ENCODE measurements at places on chromosomes 5 and 9.

- no peak for DNase-seq
These were observed 18.1 kb upstream of the FTMT start for GRCh38 chr5:121833617-121834016.

- DNase-seq: no peak
These were observed 59.6 kb downstream of the RICTOR start for GRCh38 chr5:39014561-39014960.

- no peak for DNase-seq
These were observed 183.8 kb upstream of the PDE4D start for GRCh38 chr5:60077292-60077691.

DNA sequence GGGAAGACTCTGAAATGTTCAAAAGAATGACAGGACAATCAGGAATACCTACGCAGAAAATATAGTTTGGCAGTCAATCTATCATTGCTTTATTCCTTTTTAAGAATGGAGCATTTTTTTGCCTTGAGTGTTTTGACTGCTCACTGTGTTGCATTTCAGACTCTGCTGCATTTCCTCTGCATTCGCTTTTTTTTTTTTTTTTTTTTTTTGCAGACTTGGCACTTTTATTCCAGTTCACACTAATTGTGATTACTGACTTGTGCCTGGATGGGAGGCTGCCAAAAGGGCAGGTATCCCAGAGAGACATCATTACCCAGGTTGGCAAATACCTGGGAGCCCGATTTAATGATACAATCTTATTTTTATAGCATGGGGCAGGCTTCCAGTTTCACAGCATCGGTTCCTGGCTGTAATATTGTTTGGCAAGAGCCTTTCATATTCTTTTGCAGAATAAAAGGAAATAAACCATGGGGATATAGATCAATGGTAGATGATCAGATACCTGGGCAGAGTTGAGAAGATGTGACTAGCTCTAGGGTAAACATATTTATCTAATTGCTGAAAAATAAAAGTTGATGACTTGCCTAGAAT is 1132.6 kb downstream of the MAT2B start:
- DNase-seq: no peak

DNA sequence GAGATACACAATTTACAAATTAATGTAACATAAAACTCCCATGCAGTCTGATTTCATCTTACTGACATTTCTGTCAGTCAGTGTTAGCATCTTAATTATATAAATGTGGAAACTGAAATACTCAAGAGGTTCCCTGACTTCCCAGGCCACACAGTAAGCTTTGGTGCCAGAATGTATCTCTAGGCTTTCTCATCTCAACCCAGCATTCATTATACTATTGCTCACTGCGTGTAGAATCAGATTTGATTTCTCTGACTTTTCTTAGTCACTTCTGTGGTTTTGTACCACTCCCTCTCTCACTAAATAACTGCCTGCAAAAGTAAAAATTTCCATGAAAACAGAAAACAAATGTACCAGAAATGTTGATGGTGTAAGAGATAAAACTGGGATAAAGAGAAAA is 31.7 kb upstream of the CDKN2B start:
- DNase-seq: no peak

GRCh38 chr5:31537851-31538250 is 5.8 kb downstream of the C5orf22 start:
- DNase-seq: no peak

DNA sequence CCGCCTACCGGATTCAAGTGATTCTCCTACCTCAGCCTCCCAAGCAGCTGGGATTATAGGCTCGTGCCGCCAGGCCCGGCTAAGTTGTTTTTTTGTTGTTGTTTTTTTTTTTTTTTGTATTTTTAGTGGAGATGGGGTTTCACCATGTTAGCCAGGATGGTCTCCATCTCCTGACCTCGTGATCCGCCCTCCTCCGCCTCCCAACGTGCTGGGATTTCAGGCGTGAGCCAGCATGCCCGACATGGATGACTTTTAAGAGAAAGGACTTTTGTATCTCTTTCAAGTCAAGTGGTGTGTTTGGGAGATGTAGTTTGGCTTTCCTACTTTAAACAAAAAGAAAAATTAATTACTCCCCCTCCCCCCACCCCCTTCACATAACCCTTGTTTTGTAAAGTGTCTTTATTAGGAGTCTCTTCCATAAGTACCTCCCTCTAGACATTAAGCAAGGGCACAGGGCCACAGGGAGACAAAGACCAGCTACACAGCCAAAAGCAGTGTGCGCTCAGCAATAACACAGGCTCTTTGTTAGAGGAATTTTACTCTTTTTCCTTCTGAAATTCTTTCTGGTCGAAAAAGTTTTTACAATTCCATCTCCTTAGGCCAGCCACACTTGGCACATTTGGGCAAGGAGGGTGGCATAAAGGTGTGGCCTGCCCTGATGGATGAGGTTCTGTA is 31.2 kb downstream of the JAKMIP2 start:
- DNase-seq: no peak

DNA sequence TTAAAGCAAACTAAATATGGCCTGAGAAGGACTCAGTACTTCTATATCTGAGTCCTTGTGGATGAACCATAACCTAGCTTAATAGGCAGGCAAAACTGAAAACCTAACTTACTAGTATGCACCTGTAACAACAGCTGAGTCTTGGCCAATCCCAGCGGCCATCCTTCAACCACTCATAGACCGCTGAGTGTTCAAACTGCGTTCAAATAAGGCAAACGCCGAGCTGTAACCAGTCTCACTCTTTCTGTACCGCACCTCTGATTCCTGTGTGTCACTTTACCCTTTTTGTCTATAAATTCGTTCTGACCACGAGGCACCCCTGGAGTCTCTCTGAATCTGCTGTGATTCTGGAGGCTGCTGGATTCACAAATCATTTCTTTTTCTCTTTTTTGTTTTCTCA is 170.5 kb downstream of the COL23A1 start:
- DNase-seq: no peak

- DNase-seq: no peak
These were observed 135.4 kb upstream of the CKMT2 start for GRCh38 chr5:81097713-81098112.

DNA sequence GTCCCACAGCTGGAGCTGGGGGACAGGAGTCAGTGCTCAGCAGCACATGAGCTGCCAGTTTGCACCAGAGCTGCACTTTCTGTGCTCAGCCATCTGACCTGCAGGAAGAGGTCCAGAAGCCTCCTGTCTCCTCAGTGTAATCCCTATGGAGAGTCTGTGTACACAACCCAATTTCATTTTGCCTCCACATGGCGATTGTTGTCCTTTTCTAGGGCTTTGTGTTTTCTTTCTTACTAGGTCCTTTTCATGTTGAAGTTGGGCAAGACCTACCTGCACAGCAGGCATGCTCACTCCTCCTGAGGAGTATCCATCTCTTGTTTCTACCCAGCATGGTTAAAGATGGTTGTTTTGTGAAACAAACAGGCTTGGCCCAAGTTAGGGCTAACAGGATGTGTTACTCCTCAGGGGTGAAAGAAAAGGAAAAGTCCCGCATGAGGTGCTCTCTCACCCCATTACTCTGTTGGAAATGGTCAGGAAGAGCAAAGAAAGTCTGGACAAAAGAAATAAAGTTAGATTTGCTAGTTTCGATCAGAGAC is 273.0 kb downstream of the TMEM167A start:
- no peak for DNase-seq

DNA sequence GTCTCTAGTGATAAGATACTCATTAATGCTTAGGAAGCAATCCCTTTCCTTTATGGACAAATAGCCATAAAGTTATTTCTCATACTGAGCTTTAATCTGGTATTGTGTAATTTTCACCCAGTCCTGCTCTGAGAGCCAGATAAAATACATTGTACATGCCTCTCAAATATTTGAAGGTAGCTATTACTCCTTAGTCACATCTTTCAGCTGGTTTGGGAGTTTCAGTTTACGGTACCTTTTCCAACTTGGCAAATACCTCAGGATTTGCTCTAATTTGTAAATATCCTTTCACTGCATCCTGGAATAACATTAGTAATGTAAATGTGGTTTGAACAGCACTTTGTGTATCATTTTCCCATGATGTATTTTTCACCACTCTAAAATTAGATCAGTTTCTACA is 47.4 kb downstream of the ABHD17B start:
- no peak for DNase-seq

GRCh38 chr5:34062419-34062818 is 19.4 kb upstream of the C1QTNF3 start:
- DNase-seq: no peak

GRCh38 chr5:28810751-28811136 is 1772.4 kb upstream of the CDH9 start:
- DNase-seq: no peak

GRCh38 chr5:106766916-106767315 is 903.8 kb downstream of the EFNA5 start:
- DNase-seq: no peak

GRCh38 chr5:172843825-172844576 is 9.9 kb downstream of the ERGIC1 start:
- DNase-seq: no peak

- no peak for DNase-seq
These were observed 50.0 kb upstream of the GLIS3 start for GRCh38 chr9:4349816-4350418.

DNA sequence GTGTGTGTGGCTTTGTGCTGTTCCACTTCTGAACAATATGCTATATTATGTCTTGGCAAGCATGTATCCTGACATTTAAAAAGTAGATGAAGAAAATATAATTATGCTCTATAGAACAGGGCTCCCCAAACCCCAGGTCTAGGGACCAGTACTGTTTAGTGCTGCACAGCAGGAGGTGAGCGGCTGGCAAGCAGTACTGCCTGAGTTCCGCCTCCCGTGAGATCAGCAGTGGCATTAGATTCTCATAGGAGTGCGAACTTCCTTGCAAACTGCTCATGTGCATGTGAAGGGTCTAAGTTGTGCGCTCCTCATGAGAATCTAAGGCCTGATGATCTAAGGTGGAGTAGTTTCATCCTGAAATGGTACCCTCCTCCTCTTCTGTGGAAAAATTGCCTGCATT is 979.1 kb upstream of the CTNND2 start:
- DNase-seq: no peak
